ENCODE measurements at places on chromosomes 2 and 18. TPM values are rescaled to one million over a fixed set of nuclear protein-coding genes. Genes with fewer than 3 reads are reported as not detected.
A peak's percentile ranks its signal among the peaks of the same experiment; 100 is the strongest.

GRCh38 chr2:190693533-190694232, 44.8 kb downstream of the NAB1 start:
- DNase-seq: no peak

GRCh38 chr18:49728542-49728941, 84.8 kb downstream of the ACAA2 start:
- DNase-seq: peak; percentile 74

DNA sequence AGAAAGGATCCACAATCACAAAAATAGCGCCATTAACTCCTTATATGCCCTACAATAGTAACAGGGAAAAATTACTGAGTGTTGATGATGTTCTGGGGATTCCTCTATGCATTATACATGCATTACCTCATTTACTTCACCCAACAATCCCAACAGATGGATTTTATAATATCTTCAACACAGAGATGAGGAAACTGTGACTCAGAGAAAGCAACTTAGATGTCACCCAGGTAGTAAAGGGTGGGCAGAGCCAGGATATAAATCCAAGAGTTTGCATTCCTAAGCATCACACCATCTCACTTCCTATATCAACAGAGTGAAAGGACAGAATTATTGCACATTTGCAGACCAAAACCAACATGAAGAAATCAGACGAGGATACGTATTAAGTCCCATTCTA, 144.2 kb downstream of the TCF4 start:
- DNase-seq: no peak

DNA sequence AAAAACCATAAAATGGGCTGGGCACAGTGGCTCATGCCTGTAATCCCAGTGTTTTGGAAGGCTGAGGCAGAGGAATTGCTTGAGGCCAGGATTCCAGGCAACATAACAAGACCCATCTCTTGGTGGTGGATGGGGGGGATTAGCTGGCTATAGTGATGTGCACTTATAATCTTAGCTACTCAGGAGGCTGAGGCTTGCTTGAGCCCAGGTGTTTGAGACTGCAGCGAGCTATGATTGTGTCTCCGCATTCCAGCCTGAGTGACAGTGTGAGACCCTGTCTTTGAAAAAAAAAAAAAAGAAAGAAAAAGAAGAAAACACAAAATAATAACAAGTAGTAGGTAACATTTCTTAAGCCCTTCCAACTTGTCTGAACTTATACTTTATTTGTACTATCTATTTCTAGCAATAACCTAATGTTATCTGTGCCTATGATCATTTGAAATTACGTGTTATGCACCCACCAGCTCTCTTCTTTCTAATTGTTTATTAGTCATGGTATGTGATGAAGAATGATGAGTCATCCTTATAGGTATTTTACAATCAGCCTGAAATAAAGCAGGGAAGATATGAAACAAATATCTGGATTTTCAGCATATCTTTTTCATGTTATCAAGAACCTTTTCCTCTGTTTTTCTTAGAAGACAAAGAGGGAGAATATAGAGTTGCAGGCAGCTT, 129.3 kb upstream of the UNC80 start:
- peak; percentile 40 for DNase-seq

DNA sequence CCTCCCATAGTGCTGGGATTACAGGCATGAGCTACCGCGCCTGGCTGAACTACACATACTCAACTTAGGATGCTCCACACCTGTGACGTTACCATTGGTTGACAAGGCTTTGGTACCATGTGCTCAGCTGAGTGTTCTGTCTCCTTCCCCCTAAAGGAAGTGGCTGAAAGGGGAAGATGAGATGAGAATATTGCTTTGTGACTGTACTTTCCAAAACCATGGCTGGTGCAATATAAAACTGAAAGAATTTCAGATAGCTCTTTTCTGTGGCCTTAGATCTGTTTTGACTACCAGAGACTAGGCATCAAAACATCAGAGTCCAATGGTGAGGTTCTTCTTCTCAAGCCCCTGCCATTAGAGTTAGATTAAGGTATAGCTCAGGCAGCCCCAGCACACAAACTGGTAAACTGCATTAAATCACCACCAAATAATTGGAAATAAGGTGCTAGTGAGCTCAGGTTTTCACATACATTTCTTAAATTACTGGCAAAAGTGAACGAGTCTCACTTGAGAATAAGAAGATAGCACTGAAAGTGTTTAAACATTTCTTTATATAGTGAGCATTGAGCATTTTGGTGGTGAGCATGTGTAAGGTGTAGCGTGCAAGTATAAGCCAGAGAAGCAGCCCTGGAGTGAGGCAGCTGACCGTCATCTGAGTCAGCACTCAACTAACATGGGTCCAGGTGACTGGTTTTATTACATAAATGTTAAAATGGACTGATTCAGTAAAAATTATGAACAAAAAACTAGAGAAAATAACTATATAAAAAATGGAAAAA, 113.5 kb upstream of the FZD5 start:
- DNase-seq: no peak

Gene CPO
- not detected for total RNA-seq

Gene GNAL
- 1.6 TPM for total RNA-seq

Gene CREB1
- total RNA-seq: 71.3 TPM

Gene SLC25A12
- total RNA-seq: 11.5 TPM

Measured in MCF 10A (cell line).